Astrocyte (in vitro differentiated cells and primary cell): ENCODE measurements at places on chromosomes 7 and 10.
A peak's percentile ranks its signal among the peaks of the same experiment; 100 is the strongest.

DNA sequence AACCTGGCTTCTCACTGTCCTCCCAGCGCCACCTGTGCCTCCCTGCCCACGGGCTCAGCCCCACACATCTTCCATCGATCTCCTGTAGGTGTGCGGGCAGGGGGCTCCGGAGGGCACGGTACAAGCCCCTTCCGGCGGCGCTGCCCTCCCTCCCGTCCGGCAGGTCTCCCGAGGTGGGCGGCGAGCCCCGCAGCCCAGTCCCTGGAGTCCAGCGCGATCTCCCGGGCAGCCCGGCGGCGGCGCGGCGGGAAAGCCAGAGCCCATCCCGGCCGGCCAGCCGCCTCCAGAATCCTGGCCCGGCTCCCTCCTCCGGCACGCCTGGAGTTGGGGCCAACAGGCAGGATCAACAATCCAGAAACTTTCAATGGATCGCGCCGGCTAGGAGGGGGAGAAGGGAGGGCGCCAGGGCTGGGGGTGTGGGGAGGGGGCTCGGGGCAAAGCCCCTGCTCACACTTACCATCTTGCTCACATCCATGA is 100.1 kb downstream of the HIP1 start:
- no peak for DNase-seq
- H3K4me1 ChIP-seq: peaks cover 14% of the 10 kb centered on the region
- no peaks in the 10 kb centered on the region for H3K36me3 ChIP-seq
- no peak overlapping the region for H3K27ac ChIP-seq
- no peaks in the 10 kb centered on the region for H3K27me3 ChIP-seq

DNA sequence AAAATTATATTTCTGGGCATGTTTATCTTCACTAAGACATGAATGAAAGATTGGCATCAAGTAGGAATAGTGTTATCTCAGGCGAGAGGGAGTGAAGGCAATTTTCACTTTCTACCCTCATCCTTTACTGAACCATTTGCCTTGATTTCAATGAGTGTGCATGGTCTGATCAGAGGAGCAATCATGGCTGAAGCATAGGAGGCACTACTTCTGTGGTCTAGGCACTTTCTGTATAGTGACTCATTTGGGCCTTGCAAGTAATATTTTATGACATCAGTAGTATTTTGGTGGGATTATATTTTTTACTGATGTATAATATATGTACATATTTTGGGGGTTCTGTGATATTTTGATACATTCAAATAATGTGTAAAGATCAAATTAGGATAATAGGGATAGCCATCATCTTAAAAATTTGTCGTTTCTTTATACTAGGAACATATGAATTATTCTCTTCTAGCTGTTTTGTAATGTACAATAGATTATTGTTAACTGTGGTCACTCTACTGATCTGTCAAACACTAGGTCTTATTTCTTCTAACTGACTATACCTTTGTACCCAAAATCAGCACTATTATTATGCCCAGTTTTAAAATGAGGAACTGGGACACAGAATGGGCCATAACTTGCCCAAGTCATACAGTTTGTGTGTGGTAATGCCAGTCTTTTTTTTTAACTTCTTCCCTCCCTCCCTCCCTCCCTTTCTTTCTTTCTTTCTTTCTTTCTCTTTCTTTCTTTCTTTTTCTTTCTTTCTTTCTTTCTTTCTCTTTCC is 101.9 kb downstream of the RAB11FIP2 start:
- DNase-seq: no peak
- no peaks in the 10 kb centered on the region for H3K27me3 ChIP-seq
- H3K36me3 ChIP-seq: no peaks in the 10 kb centered on the region
- no peak overlapping the region for H3K27ac ChIP-seq
- no peak overlapping the region for H3K4me3 ChIP-seq

DNA sequence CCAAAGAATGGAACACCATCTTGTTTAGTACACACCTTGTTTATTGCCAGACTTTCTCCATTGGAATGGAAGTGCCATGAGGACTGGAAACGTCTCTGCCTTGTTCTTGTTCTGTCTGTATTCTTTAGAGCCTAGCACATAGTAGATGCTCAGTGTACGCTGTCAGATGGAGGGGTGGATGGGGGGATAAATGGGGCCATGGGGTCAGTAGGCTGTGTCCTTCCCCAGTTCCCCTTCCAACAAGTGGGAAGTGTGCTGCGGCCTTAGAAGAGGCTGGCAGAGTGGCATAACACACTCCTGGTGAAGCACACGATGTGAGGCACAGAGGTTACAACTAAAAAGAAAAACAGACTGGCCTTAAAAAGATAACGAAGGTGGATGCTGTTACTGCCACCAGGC is 61.9 kb downstream of the TMEM209 start:
- DNase-seq: no peak
- H3K36me3 ChIP-seq: no peaks in the 10 kb centered on the region
- H3K27me3 ChIP-seq: no peaks in the 10 kb centered on the region
- no peak overlapping the region for H3K4me3 ChIP-seq
- peaks cover 31% of the 10 kb centered on the region for H3K4me1 ChIP-seq

DNA sequence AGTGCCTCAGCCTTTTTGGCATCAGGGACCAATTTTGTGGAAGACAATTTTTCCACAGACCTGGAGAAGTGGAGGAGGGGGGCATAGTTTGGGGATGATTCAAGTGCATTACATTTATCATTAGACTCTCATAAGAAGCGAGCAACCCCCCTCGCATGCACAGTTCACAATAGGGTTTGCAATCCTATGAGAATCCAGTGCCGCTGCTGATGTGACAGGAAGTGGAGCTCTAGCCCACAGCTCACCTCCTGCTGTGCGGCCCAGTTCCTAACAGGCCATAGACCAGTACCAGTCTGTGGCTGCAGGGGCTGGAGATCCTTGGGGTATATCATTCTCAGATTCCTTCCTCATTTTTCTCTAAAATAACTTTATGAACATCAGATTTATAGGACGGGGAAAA is 50.8 kb downstream of the ATAD1 start:
- H3K36me3 ChIP-seq: no peaks in the 10 kb centered on the region
- no peaks in the 10 kb centered on the region for H3K27me3 ChIP-seq
- peak; percentile 84 for DNase-seq
- H3K4me3 ChIP-seq: no peak overlapping the region
- peak overlapping the region; percentile 67 for H3K27ac ChIP-seq

DNA sequence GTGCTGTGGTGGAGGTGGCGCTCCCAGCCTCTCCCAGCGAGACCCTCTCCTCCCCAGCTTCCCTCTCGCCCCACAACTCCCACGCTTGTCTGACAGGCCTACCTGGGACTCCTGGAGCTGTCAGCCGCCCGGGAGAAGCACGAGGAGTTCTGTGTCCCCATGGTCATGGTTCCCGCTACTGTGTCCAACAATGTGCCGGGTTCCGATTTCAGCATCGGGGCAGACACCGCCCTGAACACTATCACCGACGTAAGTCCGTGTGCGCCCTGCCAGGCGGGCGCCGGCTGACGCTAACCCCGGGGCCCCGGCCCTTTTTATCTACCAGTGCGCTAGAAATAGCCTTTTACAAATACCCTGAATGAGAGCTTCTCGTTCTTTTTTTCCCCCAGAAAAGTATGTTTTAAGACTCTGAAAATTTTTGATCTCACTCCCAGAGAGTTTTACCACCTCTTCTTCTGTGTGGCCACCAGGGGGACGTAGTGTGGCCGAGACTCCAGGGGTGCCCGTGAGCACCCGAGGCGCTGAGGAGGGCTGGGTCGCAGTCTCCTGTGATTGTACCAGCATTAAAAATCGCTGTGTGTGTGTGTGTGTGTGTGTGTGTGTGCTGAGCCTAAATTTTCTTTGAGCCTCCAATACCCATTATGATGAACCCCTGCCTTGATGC is 52.6 kb downstream of the PFKP start:
- peaks cover 5% of the 10 kb centered on the region for H3K4me1 ChIP-seq
- peaks cover 48% of the 10 kb centered on the region for H3K36me3 ChIP-seq
- no peak overlapping the region for H3K4me3 ChIP-seq
- no peak overlapping the region for H3K27ac ChIP-seq

GRCh38 chr7:22320416-22320815 is 36.5 kb downstream of the RAPGEF5 start:
- H3K27me3 ChIP-seq: no peaks in the 10 kb centered on the region
- H3K27ac ChIP-seq: no peak overlapping the region
- H3K36me3 ChIP-seq: no peaks in the 10 kb centered on the region
- H3K4me1 ChIP-seq: no peaks in the 10 kb centered on the region
- no peak for DNase-seq

- H3K27me3 ChIP-seq: peaks cover 12% of the 10 kb centered on the region
- no peak overlapping the region for H3K27ac ChIP-seq
- H3K36me3 ChIP-seq: no peaks in the 10 kb centered on the region
- no peaks in the 10 kb centered on the region for H3K4me1 ChIP-seq
- no peak overlapping the region for H3K4me3 ChIP-seq
Measured at GRCh38 chr7:4856336-4857057, 5.3 kb downstream of the PAPOLB start.

DNA sequence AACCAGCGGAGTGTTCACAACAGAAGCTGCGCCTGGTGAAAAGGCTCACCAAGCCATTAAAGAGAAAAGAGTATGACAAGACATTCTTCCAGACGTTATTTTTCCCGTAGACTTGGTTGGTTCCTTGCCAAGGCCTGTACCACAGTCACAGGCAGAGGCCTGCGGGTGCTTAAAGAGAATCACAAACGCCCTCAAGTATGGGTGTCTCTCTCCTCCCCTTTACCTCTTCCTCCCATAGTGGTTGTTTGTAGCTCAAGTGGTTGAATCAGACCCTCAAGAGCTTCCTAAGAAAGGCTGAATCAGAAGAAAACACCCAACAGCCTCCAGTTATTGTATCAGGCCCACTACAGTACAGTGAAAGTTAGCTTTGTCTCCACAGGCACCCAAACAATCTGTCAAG is 169.0 kb downstream of the CREB5 start:
- H3K4me3 ChIP-seq: no peak overlapping the region
- DNase-seq: peak; percentile 77
- H3K27ac ChIP-seq: no peak overlapping the region
- no peaks in the 10 kb centered on the region for H3K4me1 ChIP-seq
- H3K36me3 ChIP-seq: no peaks in the 10 kb centered on the region

GRCh38 chr7:140983802-140984201 is 30.9 kb downstream of the MRPS33 start:
- no peaks in the 10 kb centered on the region for H3K4me1 ChIP-seq
- H3K36me3 ChIP-seq: no peaks in the 10 kb centered on the region
- H3K27ac ChIP-seq: no peak overlapping the region
- H3K4me3 ChIP-seq: no peak overlapping the region

DNA sequence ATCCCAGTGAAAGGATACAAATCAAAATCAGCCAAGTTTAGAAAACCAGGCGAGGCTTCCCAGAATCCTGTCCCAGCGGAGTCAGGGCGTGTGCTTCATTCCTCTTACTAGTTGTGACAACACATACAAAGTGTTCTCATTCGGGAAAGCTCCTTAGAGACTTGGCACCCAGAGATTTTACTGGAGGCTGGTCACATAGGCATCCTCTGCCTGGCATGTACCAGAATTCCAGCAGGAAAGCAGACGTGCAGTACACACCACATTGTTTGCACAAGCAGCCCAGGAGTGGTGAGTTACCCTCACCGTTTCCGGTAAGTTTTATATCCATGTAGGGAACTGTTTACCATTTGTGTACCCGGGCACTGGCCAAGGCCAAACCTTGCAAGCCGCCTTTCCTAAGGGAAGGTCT is 34.9 kb downstream of the MMRN2 start:
- no peaks in the 10 kb centered on the region for H3K27me3 ChIP-seq
- H3K27ac ChIP-seq: no peak overlapping the region
- no peak for DNase-seq
- H3K4me3 ChIP-seq: no peak overlapping the region
- peaks cover 10% of the 10 kb centered on the region for H3K36me3 ChIP-seq

DNA sequence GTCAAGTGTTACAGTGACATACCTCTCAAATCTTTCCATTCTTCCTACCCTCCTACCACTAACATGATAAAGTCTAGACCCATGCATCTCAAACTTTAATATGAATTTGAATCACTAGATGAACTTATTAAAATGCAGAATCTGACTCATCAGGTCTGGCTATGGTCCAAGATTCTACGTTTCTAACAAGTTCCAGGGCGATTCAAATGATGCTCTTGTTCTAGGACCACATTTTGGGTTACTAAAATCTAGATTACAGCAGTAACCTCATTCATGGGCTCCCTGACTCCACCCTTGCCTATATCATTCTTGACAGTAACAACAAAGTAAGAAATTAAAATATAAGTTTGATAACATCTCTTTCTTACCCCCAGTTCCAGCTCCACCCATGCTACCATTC is 124.8 kb upstream of the LSM8 start:
- no peaks in the 10 kb centered on the region for H3K36me3 ChIP-seq
- no peaks in the 10 kb centered on the region for H3K27me3 ChIP-seq
- H3K27ac ChIP-seq: no peak overlapping the region
- DNase-seq: no peak

- H3K36me3 ChIP-seq: no peaks in the 10 kb centered on the region
- H3K4me1 ChIP-seq: peaks cover 11% of the 10 kb centered on the region
- DNase-seq: peak; percentile 56
- H3K4me3 ChIP-seq: no peak overlapping the region
- peak overlapping the region; percentile 58 for H3K27ac ChIP-seq
- no peaks in the 10 kb centered on the region for H3K27me3 ChIP-seq
Measured at GRCh38 chr7:20301311-20301939, 29.3 kb upstream of the ITGB8 start.

DNA sequence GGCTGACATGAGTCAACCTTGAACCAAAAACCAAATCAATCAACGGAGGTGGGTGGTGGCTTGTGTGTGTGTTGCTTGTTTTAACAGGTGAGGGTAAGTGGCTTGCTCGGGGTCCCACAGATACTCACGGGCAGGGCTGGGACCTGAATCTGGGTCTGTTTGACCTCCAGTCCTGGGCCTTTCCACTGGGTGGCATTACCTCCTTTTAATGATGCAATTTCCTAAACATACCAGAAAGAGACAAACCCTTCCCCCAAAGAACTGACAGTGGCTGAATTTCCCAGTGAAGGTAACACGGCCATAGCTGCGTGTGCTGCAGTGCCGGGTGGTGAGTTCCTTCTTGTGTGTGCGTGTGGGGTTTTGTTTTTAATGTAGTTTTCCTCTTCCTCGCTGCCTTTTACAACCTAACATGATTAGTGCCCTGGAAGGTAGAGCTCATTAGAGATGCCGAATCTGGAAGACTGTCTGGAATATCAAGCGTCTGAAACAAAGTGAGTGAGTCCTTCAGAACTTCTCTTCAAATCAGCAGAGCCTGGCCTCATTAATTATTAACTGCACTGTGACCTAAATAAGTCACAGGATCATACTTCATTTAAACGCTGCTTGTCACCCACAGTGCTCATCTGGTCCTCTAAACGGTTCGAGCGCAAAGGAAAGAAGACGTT is 166.1 kb upstream of the TCERG1L start:
- H3K27me3 ChIP-seq: no peaks in the 10 kb centered on the region
- H3K27ac ChIP-seq: no peak overlapping the region
- DNase-seq: no peak
- H3K36me3 ChIP-seq: no peaks in the 10 kb centered on the region

GRCh38 chr10:90430186-90430585 is 427.7 kb downstream of the HTR7 start:
- no peaks in the 10 kb centered on the region for H3K36me3 ChIP-seq
- peaks cover 2% of the 10 kb centered on the region for H3K4me1 ChIP-seq
- H3K27ac ChIP-seq: no peak overlapping the region
- H3K27me3 ChIP-seq: no peaks in the 10 kb centered on the region

DNA sequence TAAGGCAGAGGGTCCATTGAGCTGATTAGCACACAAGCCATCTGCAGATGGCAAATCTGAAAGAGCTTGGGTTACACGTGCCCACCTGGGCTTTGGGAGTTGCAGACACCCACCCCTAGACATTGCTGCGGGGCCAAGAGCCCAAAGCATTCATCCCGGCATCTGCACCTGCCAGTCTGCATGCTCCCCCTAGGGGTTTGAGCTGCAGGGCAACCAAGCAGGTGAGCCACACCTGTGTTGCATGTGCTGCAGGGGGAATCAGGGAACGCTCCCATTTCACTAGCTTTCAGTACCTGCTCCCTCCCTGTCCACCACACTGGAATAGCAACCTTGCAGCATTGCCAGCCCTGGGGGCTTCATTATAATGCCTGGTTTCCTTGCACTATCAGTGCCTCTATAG is 21.1 kb downstream of the C7orf33 start:
- no peaks in the 10 kb centered on the region for H3K4me1 ChIP-seq
- no peak for DNase-seq
- H3K27ac ChIP-seq: no peak overlapping the region
- no peaks in the 10 kb centered on the region for H3K36me3 ChIP-seq
